Hippocampal formation (tissue), 2 donors: ENCODE measurements at places on chromosomes 11 and 22.

DNA sequence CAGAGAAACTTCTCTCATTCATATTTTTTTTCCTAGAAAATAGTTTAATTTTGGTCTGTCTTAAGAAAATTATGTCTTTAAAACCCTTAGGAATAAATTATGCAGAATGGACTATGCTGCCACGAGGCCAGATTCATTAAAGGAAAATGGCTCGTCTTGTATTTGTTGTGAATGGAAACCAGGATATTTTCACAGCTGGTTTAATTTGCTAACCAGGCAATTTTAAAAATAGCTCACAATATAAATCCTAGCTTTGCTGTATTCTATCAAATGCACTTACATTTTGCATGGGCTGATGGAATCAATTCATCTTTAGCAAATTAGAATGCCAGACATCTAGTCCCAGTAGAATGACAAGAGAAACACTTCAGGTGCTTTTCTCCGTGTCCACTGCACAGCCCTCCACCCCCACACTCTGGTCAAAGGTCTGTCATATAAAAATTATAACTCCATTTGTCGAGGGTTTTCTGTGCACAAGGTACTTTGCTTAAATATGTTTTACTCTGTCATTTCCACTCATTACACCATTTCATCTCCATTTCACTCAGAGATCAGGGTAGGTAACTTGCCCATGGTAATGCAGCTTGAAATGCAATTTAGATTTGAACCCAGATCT lies 20.3 kb upstream of the TNRC6B start:
- DNase-seq, result no peak

- DNase-seq, result no peak
These were observed 478.5 kb upstream of the CCDC90B start for GRCh38 chr11:83764643-83765042.

DNA sequence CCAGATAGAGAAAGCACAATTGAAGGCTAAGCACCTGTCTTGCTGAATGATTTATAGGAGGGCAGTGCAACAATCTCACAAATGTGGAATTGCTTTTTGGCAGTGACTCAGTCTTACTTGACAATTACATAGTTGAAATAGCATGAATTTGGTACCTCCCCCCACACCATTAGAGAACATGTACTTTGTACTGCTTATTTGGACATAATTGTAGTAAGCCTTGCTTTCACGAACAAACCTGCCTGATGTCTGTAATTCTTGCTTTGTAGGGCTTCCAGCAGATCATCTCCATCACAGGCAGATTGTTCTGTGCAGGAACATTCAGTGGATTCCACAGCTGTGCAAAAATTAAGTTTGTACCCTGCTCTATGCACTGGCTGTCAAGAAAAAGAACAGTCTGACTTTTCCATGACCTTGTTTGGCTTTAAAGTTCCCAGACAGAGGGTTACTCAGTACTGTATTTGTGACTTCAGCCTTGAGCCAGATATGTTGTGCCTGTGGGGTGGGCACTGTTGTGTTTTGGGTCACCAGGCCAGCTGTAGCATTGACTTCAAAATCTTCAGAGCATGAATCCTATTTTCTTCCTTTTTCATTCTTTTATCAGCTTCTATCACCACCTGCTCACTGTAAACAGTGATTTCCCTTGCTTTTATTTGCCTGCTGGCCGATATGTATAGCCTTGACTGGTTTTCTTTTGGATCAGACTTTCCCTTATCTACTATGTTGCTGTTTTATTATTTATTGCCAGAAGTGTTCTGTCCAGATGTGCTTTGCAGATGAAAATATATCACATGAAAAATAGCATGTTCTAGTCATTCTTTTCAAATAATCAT lies 941.0 kb upstream of the CHORDC1 start:
- DNase-seq, result no peak

DNA sequence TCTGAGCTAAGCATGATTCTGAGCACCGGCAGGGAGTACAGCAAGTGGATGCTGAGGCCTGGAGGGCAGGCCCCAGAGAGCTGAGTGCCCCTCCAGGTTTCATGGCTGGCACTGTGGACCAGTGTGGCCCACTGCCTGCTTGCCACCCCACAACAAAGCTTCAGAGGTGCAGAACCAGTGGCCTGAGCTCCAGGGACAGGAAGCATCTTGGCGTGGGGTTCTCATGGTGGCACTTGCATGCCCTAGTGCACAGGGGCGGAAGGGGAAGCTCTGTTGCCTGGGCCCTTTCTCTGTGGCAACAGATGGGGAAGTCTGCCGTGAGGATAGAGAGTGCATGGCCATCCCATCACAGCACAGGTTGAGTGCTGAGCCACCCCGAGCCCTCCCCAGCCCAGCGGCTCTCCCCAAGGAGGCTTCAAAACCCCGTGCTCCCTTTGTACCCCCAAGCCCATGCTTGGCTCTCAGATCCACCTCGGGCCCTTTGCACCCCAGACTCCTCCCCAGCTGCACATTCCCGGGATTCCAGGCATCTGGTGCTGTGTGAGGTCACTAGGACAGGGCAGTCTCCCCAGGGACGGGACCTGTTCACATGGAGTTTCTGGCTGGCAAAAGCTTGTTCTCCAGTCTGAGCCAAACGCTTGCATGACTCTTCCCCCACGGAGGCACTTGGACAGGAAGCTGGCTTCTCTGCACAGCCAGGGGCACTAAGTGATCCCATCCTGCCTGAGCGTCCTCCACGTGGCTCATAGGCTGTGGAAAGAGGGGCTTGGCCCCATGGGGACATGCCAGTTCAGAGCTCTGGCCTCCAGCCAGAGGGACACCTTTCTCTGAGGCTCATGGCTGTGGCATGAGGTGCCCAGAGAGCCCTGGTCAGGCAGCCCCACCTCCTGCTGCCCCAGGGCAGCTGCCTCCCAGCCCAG lies 4.2 kb downstream of the SLC25A1 start:
- DNase-seq, result no peak

DNA sequence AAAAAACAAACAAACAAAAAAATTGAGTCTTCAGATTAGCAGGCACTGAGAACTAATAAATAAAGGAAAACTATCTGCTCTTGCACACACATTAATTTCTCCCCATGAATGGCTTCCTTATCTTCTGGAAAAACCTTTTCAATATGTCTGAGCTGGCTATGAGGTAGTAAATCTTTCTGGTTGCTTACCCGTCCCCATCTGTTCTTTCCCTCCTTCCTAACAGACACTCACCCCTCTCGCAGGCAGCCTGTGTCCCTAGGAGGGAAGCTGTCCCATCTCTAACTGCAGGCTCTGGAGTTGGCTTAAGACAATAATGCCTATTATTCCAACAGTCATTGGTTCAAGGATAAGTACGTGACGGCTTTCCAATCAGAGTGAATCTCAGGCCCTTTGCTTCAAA lies 8.2 kb upstream of the SCUBE2 start:
- DNase-seq, result no peak

DNA sequence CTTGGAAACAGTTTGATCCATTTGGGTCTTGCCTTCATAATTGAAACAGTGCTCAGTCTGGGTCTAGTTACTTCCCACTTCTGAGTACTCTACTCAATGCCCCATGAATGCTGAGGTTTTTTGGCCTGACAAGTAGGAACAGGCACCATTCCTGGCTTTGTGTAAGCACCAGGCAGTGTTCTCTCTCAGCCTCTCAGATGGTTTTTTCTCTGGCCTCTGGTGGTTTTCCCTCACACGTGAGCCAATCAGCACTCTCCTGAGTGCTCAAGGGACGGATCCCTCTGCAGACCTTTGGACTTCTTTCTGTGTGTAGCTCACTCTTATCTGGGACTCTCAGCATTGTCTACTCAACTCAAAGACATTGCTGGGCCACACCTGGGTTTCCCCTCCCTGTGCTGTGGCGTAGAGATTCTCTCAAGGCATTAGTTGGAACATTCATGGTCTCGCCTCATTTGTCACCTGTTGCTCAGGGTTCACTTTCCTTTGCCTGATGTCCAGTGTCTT lies 21.3 kb downstream of the SIK2 start:
- DNase-seq, result no peak

DNA sequence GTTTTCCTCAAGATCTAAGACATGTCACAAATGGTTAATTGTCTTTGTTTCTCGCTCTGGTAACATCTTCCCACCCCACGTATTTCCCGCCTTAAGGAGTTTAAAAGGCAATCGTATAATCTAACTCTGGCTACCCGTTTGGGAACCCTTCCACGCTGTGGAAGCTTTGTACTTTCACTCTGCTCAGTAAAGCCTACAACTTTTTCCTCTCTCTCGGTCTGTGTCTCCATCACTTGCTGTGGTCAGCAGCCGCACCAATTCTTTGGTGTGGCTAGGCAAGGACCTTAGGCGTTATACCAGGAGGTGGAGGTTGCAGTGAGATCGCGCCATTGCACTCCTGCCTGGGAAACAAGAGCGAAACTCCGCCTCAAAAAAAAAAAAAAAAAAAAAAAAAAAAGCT lies 1430.1 kb downstream of the LRRC4C start:
- DNase-seq, result no peak

DNA sequence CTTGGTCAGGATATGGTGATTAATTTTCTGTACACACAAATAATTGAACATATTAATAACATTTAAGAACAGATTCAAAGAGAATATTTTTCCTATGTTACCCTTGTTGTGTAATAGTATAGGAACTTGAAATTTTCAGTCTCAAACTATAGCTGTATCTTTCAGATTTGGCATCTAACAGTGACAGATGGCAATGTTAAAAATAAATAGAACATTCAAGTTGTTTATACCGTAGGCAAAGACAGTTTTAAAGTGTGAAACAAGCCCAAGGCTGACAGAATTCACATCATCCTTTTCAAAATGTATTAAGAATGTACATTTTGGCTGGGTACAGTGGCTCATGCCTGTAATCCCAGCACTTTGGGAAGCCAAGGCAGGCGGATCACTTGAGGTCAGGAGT lies 92.6 kb upstream of the TP53AIP1 start:
- DNase-seq, result no peak

GRCh38 chr11:121210445-121211080 lies 82.0 kb upstream of the SC5D start:
- no peak for DNase-seq

GRCh38 chr11:78400116-78400515 lies 17.5 kb downstream of the GAB2 start:
- no peak for DNase-seq

DNA sequence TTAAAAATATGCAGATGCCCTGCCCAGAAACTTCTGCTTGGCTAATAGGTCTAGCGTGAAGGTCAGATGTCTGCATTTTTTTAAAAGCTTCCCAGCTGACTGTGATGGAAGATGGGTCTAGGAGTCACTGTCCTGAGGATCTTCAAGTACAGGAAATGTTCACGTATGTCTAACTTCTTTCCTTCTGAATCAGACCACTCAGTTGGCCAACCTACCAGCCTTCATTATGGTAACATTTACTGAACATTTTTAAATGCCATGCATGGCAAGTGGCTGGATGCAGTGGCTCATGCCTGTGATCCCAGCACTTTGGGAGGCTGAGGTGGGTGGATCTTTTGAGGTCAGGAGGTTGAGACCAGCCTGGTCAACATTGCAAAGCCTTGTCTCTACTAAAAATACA lies 1.1 kb upstream of the PRG2 start:
- no peak for DNase-seq

DNA sequence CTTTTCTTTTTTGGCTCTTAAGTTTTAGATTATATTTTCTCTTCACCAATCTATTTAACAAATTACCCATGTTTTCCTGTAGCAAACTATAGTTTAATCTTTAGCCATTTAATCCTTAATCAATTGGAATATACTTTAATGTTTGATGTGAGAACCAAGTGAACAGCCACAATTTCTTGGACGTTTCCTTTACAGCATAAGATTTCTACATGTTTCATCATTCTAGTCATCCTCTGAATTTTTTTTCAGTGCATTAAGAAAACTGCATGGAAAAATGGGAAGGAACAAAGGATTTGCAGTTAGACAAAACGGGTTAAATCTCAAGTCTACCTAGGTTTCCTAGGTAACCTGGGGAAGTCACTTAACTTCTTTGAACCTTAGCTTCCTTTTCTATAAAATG lies 507.1 kb upstream of the CCDC90B start:
- no peak for DNase-seq
